ENCODE measurements at places on chromosomes 5 and 9.

GRCh38 chr5:113115061-113115460, 138.5 kb downstream of the DCP2 start:
- DNase-seq: no peak

GRCh38 chr9:34291423-34291822, 37.6 kb downstream of the KIF24 start:
- no peak for DNase-seq

- DNase-seq: no peak
These were observed 527.5 kb upstream of the ST8SIA4 start for GRCh38 chr5:101430551-101430950.

DNA sequence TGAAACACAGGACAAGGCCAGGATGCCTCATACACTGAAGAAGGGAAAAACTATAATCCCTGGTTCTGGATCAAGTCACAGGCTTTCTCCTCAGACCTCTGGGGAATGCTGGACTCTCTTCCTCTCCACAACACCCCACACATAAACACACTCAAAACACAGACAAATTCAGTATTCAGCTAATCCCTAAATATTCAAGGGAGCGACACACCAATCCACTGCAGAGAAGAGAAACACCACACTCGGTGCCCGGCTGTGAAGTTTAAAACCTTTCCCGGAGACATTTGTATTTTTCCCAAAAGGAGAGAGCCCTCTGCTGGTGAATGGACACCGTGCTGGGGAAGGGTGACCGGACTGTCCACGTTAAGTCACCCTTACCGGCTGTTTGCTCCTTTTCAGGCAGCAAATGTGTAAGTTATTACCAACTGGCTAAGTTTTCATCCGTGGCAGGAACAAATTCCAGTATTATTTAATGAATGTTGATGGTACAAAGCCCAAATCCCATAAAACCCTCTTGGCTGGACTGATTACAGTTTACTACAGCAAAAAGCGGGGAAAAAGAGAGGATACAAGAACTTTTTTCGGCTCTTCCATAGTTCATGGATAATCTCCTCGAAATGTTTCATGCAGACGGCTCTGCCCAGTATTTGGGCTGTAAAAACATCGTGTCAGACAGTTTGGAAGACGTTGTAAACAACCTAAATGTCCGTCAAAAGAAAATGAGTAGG, 130.9 kb upstream of the SLC30A5 start:
- DNase-seq: peak; percentile 85

- DNase-seq: no peak
These were observed 162.5 kb downstream of the HCN1 start for GRCh38 chr5:45533663-45534062.

- no peak for DNase-seq
These were observed 112.8 kb upstream of the NR3C1 start for GRCh38 chr5:143516249-143516648.

- no peak for DNase-seq
These were observed 8.3 kb upstream of the WDR5 start for GRCh38 chr9:134127616-134128015.

GRCh38 chr9:21615446-21615845, 133.3 kb upstream of the IFNE start:
- DNase-seq: no peak

- DNase-seq: no peak
These were observed 31.5 kb downstream of the NDUFS6 start for GRCh38 chr5:1832511-1833250.

GRCh38 chr5:82287625-82288024, 9.5 kb upstream of the RPS23 start:
- no peak for DNase-seq

DNA sequence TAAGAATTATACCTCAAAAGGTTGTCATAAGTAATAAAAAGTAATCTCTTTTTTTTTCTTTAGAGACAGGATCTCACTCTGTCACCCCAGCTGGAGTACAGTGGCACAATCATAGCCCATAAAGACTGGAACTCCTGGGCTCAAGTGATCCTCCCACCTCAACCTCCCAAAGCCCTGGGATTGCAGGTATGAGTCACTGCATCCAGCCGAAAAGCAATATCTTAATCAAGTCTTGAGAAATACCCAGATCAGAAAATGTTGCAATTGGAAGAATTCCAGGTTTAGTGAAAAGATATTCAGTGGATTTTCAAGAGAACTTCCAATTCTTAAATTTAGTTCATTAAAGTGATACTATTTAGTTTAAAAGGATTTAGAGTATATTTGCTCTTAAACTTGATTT, 40.9 kb upstream of the IDNK start:
- no peak for DNase-seq

GRCh38 chr5:116544531-116545241, 29.9 kb downstream of the SEMA6A start:
- no peak for DNase-seq

GRCh38 chr9:124342776-124343485, 72.3 kb downstream of the PSMB7 start:
- DNase-seq: peak; percentile 91

DNA sequence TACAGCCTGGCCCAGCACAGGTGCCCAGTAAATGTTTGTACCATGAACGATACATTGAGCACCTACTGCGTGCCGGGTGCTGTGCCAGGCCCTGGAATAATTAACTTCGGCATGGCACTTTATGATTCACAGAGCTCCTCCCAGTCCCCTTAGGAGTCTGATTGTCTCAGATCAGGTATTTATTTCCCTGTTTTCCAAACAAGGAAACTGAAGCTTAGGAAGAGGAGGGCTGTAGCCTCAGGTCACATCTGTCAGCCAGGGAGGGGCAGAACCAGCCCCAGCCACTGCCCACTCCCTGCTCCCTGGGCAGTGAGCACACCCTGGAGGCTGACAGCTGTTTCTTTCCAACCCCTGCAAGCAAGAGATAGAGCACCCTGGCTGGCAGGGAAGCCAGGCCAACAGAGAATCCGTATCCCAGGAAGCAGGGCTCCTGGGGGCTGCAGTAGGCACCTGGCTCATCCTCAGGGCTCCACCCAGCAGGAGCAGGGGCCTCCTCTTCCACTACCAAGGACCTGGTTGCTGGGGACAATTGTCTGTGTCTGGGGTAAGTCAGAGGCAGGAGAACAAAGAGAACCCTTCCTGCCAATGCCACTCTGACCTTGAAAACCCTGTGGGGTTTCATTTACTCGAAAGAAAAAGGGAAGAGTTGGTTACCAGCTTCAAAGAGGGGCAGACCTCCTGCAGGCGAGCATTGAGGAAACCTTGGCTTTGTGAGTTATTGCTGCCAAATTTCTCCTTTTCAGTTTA, 69.0 kb downstream of the DAB2IP start:
- DNase-seq: peak; percentile 95

- DNase-seq: no peak
These were observed 628.3 kb downstream of the DNAH5 start for GRCh38 chr5:13316176-13316575.

- no peak for DNase-seq
These were observed 77.5 kb upstream of the CAST start for GRCh38 chr5:96584712-96585111.

- no peak for DNase-seq
These were observed 49.5 kb upstream of the RORB start for GRCh38 chr9:74447451-74448193.

DNA sequence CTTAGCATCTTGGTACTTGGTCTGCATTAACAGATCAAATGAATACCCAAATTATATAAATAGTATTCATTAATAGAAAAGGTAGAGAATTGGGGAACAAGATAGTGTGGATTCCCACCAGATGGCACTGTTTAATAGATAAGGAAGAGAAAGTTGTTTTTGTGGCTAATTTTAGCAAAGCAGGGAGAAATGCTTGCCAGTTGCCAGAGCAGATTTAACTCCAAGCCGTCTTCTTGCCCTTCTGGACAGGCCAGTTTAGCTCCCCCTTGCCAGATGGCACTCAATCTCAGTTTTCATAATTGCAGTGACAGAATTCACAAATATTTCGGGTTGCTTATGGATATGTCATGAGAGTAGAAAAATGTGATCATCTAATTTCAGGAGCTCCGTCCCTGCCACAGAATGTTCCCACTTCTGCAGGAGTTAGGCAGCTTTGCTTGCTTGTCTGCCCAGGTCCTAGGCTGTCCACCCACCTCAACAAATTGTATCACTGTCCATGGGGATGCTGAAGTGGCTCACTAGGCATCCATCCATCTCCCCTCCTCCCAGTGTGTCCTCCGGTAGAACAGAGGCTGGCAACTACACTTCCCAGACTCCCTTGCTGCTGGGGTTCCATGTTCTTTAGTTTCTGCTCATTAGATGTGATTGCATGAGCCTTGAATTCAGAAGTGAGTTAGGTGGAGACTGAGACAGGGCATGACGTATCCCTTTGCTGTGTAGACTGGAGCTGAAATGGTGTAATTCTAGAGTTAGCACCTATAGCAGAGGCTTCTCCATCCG, 11.8 kb upstream of the HEXB start:
- DNase-seq: peak; percentile 45

DNA sequence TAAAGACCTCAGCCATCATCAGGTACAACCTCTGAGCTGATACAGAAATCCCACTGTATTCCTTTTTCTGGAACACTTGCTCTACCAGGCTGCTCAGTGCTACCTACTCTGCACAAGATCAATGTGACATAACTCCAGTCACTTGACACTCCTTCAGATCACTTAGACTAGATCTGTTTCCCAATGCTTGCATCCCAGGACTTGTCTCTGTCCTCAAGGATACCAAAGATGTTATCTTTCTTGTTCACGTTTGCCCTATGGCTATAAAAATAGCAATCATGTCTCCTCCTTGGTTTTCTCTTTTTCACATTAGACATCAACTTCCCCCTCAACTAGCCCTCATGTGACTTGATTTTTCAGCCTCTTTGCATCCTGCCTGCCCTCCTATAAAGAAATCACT, 188.1 kb upstream of the PTGER4 start:
- DNase-seq: no peak

DNA sequence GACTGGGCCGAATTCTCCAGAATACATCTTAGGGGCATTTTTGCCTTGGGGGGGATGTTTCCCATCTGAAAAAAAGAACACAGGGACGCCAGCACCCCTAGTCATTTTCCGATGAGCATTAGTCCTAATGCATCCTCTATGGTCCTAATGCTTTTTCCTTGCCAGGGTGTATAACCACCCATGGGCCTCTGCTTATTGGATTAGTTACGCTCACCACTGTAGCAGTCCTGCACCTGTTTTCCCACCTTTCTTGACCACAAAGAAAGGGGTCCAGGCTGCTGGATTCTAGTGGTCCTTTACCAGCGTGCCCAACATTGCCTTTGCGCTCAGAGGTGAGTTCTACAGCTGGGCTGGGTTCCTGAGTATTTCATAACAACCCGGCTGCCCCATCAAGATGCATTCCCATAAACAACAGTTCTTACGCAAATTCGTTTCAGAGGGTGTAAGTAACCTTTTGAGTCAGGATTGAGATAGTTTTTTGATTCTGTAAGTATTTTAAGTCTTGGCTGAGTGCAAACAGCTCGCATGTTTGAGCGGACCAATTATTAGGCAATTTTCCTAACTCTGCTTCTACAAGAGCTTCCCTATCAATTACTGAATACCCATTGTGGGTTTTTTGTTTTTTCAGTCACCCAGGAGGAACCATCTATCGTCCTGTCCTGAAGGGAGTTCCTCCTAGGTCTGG, 135.1 kb downstream of the DROSHA start:
- DNase-seq: no peak

DNA sequence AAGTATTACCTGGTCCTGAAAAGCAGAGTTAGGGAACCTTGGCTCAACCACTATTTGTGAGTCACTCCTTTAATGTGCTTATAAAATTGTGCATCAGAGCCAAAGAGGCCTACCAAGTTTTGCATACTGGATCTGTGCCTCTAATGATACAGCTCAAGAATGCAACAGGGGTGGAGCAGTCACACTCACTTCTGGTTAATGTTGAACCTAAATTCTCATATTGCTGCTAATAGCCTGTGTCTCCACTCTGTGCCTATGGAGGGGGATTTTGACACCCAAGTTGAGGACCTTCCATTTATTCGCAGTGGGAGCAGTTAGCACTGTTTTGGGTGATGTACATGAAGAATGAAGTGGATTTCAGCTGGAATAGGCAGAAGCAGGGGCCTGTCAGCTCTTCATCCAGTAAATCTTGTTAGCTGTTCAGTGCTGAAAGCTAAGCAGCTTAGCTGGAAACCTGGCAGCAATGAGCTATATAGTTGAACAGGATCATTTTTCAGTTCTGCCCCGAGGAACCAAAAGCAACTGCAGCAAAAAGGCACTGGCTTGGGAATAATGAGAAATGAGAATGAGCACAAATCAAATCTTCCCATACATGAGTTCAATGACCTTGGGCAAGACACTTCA, 9.7 kb downstream of the SH3TC2 start:
- peak; percentile 64 for DNase-seq

- DNase-seq: peak; percentile 74
These were observed 189.4 kb upstream of the DMRTA1 start for GRCh38 chr9:22257026-22257816.

- no peak for DNase-seq
These were observed 671.3 kb upstream of the KLF4 start for GRCh38 chr9:108160706-108161355.

GRCh38 chr5:8727396-8727795, 818.5 kb downstream of the SEMA5A start:
- no peak for DNase-seq

DNA sequence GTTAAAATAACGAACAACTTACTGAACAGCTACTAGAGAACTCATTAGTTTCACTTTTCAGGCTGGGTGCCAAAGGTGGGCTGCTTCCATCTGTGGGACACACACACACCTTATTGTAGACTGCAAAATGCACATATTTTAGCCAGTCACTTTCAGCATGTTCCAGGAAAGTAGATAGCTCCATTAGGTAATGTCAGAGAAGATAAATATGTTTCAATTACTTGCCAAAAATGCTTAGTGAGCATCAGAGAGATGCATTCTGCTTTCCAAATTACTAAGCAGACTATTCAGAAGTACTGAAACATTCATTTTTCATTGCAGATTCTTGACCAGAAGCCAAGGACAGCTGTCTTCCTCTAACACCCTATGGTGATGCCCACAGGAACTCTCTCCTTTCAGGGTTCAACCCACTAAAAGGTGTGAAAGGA, 56.2 kb upstream of the APC start:
- DNase-seq: no peak

DNA sequence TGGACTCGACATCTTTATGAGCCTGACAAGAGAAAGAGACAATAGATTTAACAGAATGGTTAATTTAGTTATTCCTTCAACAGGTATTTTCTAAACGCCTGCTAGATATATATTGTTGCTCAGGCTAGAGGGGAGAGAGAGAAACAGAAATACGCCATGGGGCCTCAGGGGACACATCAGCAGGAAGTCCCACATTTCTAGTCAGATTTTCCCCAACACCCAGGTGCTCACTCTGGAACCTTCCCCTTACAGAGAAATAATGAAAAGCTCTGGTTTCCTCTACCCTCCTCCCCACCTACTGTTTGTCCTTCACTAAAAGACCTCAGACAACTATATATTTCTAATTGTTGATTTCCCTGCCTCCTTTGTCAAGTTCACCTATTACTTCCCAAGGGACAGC, 130.3 kb upstream of the TBC1D2 start:
- no peak for DNase-seq

DNA sequence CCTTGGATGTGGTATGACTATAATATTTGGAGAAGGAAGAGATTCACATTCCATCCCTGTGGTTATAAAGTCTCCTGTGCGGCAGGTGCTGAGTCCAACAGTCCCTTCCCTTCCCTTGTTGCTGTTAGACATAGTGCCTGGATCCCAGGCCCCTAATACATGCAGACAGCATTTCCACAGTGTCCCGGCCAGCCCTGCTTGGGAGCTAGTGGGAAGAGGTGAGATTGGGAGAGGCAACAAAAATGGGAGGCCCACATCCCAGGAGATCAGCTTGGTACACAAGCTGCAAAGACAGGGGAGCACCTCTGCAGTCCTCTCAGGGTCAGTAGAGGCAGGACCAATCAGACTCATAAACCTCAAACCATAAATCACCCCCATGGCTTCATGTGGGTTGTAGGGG, 3.3 kb upstream of the NEURL1B start:
- no peak for DNase-seq

Data from RWPE1 (cell line).